Stimulated activated CD8-positive, alpha-beta memory T cell treated with anti-CD3 and anti-CD28 coated beads, Interleukin-4, amount 100 ng/mL, for 4 hours (primary cell): ENCODE measurements at places on chromosomes 5 and 9.
A peak's percentile ranks its signal among the peaks of the same experiment; 100 is the strongest.

- no peak for DNase-seq
Observed at GRCh38 chr9:111158363-111158762, 120.1 kb upstream of the LPAR1 start.

GRCh38 chr5:178419651-178420050, 170.5 kb downstream of the COL23A1 start:
- no peak for DNase-seq

- DNase-seq: no peak
Observed at GRCh38 chr5:89840906-89841305, 568.6 kb downstream of the CETN3 start.

- DNase-seq: no peak
Observed at GRCh38 chr9:38724754-38725153, 4.8 kb upstream of the FAM240B start.

GRCh38 chr5:53023969-53024368, 34.8 kb downstream of the ITGA2 start:
- no peak for DNase-seq

DNA sequence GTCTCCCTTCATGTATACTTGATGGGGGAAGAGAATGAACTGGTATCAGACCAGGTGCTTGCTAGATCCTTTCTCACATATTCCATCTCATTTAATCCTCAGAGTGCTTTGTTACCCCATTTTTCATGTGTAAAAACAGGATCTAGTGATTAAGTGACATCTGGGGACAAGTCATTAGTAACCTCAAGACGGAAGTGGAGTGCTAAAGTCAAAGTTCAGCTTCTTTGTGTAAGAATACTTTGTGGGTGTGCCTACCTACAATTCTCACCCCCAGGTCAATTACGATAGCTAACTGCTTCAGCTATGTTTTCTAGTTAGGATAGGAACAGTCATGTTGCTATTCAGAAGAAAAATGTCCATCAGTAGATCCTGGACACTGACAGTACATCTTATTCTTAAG, 3.1 kb upstream of the FAM120AOS start:
- no peak for DNase-seq

- DNase-seq: no peak
Observed at GRCh38 chr5:57034201-57034916, 82.4 kb upstream of the MIER3 start.

DNA sequence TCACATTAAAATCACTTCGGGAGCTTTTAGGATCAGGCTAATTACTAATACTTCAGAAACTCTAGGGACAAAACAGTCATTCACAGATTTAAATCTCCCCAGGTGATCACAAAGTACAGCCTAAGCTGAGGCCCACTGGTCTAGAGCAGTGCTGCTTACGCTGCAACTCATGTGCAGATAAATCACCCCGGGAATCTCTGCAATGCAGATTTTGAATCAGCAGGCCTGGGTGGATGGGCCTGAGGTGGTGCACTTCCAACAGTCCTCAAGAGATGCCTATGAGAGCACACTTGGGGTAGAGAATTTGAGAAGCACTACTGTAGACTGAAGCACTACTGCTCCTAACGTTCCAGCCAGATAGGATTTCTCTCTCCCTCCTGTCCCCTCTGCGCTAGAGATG, 28.4 kb downstream of the CSF1R start:
- no peak for DNase-seq

DNA sequence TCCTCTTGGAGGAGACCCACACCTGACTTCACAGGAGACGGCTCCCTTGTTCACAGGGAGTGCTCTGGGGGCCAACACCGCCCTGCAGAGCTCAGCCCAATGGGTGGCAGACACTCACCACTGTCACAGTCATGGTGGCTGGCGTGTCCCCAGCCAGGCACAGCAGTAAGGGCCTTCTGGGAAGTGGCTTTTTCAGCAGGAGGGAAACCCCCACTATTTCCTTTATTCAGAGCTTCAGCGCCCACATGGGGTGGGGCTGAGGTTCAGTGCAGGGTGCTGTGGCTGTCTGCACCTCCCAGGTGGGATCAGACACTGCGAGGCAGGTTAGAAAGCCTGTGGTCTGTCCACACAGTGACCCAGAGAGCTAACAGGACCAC, 3.6 kb upstream of the SNAPC4 start:
- DNase-seq: peak; percentile 46

DNA sequence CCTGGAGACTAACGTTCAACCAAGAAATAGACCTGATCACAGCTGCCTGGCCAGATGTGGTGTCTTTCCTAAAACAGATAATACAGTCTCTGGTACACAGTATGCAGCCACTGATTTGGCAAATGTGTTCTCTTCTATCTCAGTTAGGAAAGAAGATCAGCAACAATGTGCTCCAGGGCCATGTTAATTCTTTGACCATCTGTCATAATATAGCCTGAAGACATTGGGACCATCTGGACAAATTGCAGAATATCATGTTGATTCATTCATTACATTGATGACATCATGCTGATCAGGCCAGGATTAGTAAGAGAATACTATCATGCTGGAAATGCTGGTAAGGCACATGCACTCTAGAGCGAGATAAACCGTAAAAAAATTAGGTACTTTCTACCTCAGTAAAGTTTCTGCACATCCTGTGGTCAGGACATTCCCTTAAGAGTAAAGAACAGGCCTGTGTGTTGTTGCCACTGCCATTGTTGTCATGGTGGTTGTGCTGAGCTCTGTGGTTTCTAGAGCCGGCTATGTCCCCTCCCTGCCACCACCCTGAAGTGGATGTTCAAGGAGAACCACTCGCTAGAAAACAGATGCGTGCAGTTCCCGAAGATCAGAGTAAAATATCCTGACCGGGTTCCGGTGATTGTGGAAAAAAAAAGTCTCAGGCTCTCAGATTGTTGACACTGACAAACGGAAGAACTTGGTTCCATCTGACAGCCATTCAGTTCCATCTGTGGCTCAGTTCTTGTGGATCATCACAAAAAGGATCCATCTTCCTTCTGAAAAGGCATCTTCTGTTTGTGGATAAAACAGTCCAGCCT, 6.4 kb upstream of the JMY start:
- DNase-seq: no peak

DNA sequence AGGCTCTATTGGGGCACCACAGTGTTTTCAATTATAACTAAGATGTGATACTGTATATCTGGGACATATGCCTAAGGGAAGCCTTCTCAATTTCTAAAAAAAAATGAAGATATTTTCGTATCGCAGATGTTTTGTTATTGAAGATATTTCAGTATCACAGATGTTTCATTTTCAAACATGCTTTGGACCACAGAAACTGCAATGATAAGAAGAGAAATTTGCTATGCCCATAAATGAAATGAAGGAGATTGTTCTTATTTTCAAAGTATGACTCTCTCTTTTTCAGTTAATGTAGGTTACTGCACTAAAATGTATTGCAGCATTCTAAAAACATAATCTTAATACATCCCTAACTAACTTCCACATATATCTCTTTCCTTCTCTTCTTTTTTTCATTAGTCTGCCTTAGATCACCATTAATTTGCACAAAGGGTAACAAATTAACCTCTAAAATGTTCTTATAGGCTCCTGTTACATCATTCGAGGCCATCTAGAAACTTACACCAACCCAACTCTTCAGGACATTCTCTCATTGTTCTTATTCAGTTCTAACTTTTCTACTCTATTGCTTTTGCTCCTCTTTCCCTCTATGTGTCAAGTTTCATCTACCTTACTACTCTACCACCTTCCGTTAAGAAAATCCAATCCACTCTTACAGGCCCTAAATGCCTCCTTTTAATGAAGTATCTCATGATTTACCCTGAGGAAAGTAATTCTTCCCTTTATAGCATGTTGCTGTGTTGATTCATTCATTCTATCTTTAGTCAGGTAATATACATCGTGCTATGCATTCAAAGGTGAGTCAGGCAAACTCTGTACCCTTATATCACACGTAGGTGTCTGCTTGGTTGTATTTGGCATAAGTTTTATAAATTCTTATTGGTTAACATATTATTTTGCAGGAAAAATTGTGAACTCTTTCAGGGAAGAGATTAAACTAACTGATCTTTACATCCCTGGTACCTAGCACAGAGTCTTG, 70.5 kb downstream of the ST8SIA4 start:
- DNase-seq: no peak

DNA sequence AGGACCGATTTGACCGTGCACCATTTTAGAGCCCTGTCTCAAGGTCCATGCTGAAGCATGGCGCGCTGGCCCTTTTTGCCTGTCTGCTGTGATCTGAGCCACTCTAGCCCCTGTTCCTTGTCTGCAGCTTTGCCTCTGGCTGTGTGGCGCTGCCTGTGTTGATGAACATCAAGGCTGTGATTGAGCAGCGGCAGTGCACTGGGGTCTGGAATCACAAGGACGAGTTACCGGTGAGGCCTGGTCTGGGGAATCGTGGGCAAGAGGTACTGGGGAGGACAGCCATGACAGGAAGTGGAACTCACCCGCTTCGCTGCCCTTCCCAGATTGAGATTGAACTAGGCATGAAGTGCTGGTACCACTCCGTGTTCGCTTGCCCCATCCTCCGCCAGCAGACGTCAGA, 6.3 kb downstream of the NHP2 start:
- no peak for DNase-seq

DNA sequence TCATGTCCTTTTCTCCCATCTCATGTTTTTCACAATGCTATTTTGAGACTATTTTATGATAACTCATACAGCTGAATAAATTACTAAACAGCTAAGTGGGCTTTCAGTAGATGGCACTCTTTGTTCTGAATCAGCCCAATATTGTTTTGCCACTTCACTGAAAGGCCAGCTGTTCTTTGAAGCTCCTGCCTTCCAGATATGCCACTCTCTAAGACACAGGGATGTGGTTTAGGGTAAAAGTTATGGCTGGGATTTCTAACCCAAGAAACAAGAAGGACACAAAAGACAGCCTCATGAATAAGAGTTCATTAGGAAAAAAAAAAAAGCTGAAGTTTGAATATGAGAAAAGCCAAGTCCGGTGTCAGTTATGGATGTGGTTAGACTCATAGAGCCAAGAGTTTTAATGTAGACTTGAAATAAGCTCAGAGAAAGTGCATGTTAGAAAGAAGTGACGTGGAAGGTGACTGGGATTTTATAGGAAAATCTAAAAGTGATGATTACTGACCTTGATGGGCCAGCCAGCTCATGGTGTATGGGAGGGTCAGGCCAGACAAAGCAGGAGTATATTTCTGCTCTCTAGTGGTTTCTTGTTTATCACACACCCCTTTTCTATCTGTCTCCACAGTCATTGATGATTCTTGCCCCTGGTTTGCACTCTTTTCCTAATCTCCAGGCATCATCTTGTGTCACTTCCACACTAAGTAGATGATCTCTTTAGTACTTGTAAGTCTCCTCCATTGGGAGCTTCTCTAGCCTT, 488.5 kb downstream of the NR2F1-AS1 start:
- no peak for DNase-seq

DNA sequence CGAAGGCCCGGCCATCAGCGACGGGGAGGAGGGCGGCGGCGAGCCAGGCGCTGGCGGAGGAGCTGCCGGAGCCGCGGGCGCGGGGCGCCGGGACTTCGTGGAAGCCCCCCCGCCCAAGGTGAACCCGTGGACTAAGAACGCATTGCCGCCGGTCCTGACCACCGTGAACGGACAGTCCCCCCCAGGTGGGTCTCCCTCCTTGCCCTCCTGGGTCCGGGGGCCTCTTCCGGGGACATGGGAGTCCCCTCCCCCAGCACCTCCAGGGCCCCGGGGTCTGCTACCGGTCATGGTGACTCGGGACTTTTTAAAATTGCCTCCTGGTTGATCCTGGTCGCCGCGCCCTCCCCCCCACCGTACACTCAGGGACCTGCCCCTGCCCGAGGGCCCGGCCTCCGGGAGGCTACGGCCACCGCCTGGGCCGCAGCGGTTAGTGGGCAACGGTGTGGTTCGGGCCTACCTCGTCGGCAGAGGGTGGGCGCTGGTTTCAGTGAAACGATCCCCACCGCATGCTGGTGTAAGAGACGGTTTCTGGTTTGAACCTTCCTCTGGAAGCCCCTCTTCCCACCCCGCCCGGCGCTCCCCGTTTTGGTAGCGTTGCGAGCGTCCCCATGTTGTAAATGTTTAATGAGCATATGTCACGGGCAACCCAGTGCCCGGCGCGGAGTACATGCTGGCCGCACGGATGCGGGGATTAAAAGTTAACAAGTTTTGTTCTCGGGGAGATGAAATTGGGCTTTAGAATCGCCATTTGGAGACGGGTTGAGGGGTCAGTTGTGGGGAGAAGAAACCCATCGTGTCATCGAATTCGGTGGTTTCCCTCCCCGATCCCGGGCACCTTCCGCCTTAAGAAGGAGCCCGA, 1.1 kb downstream of the LARP1 start:
- DNase-seq: peak; percentile 24

- DNase-seq: no peak
Observed at GRCh38 chr9:70034271-70034711, 9.4 kb upstream of the MAMDC2 start.

- no peak for DNase-seq
Observed at GRCh38 chr9:136305804-136306203, 1.9 kb upstream of the CCDC187 start.

GRCh38 chr5:21236104-21236503, 1248.1 kb upstream of the CDH18 start:
- no peak for DNase-seq

GRCh38 chr9:116959809-116960208, 272.7 kb downstream of the TRIM32 start:
- DNase-seq: no peak

GRCh38 chr5:37495668-37496347, 116.7 kb downstream of the WDR70 start:
- no peak for DNase-seq

- DNase-seq: no peak
Observed at GRCh38 chr9:126296687-126297086, 29.9 kb upstream of the MVB12B start.

DNA sequence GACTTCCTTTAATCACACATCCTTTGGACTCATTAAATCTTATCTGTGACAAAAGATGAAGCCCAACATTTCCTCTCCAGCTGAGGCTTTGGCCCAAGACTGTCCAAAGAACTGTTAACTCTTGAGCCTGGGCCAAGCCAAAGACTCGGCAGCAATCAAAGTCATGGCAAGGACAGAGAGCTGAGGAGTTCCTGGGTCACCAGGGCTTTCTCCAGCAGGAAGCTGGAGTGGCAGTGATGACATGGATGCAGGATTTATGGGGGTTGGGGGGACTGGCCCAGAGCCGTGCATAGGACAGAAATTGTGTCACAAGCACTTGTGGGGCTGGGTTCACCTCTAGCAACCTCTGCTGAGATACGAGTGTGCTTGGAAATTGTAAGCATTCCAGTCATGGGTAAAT, 440.3 kb downstream of the PLK2 start:
- no peak for DNase-seq

DNA sequence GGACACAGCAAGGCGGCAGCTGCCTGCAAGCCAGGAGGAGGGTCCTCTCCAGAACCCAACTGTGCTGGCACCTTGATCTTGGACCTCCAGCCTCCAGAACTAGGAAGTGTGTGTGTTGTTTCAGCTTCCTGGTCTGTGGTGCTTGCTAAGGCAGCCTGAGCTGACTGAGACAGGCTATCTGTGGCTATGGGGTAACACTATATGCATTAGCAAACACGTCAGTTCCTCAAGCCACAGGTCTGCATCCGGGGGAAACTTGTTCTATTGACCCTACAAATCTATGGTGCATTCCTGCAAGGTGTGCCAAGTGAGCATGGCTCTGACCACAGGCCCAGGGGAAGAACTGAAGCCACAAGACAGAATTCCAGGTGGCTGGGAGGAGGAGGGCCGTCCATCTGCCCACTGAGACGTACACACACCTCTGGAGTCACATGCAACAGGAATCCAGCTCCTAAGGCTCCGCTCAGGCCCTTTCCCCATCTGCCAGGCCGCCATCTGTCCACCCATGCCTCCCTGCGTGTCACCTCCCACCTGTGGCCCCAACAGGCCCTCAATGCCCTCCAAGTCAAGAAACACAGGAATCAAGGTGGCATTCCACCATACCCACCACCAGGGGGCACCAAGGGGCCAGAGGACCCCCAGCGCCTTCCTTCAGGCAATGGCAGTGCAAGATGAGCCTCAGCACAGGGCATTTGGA, 174.9 kb downstream of the ROR2 start:
- peak; percentile 50 for DNase-seq
